Coronary artery (tissue), 2 donors: ENCODE measurements at places on chromosomes 3 and 15.

- no peak for DNase-seq
Observed at GRCh38 chr3:112730210-112730609, 89.3 kb upstream of the CCDC80 start.

DNA sequence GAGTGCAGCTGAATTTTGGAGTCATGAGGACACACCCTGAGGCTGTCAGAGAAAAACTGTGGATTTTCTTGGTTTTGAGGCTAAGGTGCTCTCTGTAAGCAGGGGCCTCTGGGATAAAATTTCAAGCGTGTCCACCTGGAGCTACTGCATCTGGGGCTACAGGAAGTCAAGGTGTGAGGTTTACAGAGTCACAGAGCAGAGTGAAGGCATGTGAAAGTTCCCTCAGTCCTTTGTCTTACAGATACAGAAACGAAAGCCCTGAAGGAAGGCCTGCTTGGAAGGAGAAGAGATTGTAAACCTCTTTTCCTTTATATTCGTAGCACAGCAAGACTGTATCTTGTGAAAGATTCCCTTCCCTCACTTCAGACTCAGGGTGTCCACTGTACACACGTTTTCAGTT is 138.6 kb downstream of the OPA1 start:
- no peak for DNase-seq

GRCh38 chr3:98855806-98856400 is 45.6 kb downstream of the DCBLD2 start:
- DNase-seq: no peak

GRCh38 chr3:30984855-30985749 is 90.6 kb upstream of the GADL1 start:
- no peak for DNase-seq

DNA sequence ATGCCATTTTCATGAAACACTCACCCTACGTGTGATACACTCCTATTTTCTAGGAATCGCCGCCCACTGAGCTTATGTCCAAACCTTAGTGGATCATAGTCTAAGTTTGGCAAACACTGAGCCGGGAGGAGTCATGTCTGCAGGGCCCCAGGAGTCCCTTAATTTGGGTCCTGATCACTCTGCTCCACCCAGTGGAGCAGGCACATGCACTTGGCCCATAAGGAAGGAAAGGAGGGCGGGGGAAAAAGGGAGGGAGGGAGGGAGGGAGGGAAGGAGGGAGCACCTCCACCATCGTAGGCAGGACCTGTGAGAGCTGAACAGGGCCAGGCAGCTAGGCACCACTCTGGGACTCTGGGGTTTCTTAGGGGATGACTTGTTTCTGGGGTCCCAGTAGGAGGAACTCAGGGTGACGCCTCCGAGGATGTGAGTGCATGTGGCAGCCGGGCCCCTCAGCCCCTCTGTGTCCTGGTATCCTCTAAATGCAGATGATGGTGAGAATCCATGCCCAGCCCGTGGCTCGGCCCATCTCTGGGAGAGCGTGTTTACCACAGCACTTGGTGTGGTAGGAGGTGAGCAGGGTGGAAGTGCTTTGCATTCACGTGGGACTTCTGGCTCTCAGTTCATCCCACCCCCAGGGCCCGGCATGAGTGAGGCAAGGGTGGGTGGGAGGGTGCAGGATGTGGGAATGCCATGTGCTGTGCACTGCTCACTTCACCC is 109.4 kb downstream of the KLF13 start:
- no peak for DNase-seq

- no peak for DNase-seq
Observed at GRCh38 chr15:63060699-63061098, 18.2 kb downstream of the TPM1 start.

- DNase-seq: no peak
Observed at GRCh38 chr3:97999994-98000393, 27.8 kb upstream of the RIOX2 start.

GRCh38 chr3:113054552-113054951 is 63.8 kb downstream of the GTPBP8 start:
- DNase-seq: no peak

- no peak for DNase-seq
Observed at GRCh38 chr3:186506857-186507256, 37.3 kb downstream of the CRYGS start.

- no peak for DNase-seq
Observed at GRCh38 chr3:43549626-43550290, 72.1 kb downstream of the ANO10 start.

GRCh38 chr3:125402639-125403038 is 27.5 kb upstream of the ZNF148 start:
- DNase-seq: no peak

GRCh38 chr15:35724626-35725025 is 178.7 kb upstream of the DPH6 start:
- no peak for DNase-seq

GRCh38 chr15:71348597-71348996 is 233.3 kb downstream of the THSD4 start:
- no peak for DNase-seq

DNA sequence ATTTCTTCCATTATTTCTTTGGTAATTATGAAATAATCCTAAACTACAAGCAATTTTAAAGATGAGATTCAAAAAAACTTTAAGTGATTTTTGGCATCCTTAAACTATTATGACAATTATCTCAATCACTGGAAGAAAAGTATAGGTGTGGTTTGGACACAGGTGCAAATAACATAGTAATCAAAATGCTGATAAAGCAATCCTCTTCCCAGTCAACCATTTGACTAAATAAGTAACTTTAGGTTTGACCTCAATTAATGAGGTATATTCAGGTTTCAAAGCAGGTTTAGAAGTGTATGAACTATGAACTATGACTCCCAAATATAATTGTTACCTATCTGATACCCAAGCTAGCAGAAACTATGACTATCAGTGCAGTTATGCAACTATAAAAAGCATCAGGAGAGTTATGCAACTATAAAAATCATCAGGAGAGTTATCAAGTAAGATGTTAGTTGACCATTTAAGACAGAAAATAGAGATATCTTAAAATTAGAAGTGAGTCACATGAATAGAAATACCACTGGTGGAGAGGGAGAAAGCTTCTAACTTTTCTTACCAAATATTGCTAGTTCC is 8.9 kb upstream of the CNTN3 start:
- DNase-seq: no peak

GRCh38 chr3:76954412-76954811 is 85.5 kb upstream of the ROBO2 start:
- no peak for DNase-seq

DNA sequence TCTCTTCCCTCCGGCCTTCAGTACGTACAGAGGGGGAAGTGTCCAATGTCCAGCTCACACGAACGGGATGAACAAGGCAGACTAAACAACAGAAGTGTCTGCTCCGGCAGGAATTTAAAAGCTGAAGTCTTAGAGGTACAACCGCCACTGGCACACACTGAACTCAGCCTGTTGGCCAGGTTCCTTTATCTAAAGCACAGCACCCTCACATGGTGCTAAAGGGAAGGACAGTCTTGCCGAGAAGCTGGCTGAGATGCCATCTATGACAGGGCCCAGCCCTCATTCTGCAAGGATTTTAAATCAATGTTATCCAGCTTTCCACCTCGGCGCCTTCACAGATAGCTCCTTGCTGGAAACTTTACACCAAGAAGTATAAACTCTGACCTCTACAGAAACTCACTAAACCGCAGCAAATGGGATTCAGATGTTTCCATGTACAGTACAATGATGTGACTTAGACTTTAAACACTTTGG is 2.8 kb downstream of the ADAMTS17 start:
- no peak for DNase-seq

GRCh38 chr3:172464306-172464705 is 16.1 kb upstream of the GHSR start:
- no peak for DNase-seq

GRCh38 chr3:127706312-127706711 is 33.6 kb downstream of the ABTB1 start:
- DNase-seq: peak; percentile 73

- DNase-seq: no peak
Observed at GRCh38 chr15:92788196-92788595, 111.9 kb upstream of the CHD2 start.

DNA sequence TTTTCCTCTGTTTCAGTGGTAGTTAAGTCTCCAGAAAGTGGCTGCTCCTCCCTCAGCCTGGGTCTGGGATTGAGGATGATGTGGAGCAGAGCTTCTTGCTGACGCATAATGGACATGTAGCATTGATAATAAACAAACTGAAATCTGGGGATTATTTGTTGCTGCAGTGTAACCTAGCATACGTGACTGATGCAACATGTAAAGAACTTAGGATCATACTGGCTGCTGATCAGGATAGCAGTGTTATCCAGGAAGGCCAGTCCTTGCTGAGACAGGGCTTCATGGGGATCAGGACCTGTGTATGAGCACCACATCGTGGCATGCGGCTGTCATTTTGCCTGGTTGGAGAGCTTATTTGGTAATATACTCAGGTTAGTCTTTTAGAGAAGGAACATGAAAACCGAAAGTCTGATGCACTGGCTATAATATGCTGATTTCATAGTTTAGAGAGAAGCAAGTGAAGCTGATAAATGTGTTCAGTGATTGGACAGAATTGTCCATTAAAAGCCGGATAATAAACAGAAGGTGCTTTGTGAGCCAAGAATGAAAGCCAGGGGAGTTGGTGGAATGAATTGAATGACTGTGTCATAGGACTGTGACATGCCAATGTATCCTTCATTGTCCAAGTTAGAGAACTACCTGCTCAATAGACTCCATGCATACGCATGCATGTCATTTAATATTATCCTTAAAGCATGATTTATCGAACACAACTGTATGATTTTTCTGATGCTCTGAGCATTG is 4.1 kb downstream of the MINAR1 start:
- DNase-seq: no peak

- DNase-seq: no peak
Observed at GRCh38 chr15:74624020-74624602, 8.5 kb downstream of the CLK3 start.

DNA sequence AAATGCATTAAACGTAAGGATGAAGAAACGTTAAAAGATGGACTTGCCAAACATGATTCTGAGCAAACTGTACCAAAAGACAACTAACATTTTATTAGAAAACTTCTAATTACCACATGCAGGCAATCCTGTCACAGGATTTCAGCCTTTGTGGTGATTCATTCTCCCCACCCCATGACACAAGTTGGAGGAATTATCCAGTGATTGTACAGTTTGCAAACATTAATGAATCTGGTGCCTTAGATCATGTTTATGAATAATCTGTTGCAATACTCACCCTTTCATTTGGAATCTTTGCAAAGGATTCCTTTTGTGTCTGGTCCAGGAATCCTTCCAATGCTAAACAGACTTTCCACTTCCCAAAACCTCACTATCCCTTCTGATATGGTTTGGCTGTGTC is 23.3 kb upstream of the ERC2 start:
- DNase-seq: no peak

- no peak for DNase-seq
Observed at GRCh38 chr3:72872183-72872582, 15.7 kb upstream of the GXYLT2 start.

- DNase-seq: no peak
Observed at GRCh38 chr3:150666167-150666566, 37.6 kb downstream of the ERICH6 start.

GRCh38 chr3:195129644-195130492 is 141.1 kb downstream of the XXYLT1 start:
- DNase-seq: no peak

- no peak for DNase-seq
Observed at GRCh38 chr3:71530903-71531530, 52.5 kb downstream of the FOXP1 start.

- no peak for DNase-seq
Observed at GRCh38 chr3:158847452-158847821, 45.6 kb downstream of the MFSD1 start.

- no peak for DNase-seq
Observed at GRCh38 chr3:65573548-65574116, 465.1 kb downstream of the MAGI1 start.

GRCh38 chr3:119352863-119353527 is 58.8 kb downstream of the ARHGAP31 start:
- no peak for DNase-seq

DNA sequence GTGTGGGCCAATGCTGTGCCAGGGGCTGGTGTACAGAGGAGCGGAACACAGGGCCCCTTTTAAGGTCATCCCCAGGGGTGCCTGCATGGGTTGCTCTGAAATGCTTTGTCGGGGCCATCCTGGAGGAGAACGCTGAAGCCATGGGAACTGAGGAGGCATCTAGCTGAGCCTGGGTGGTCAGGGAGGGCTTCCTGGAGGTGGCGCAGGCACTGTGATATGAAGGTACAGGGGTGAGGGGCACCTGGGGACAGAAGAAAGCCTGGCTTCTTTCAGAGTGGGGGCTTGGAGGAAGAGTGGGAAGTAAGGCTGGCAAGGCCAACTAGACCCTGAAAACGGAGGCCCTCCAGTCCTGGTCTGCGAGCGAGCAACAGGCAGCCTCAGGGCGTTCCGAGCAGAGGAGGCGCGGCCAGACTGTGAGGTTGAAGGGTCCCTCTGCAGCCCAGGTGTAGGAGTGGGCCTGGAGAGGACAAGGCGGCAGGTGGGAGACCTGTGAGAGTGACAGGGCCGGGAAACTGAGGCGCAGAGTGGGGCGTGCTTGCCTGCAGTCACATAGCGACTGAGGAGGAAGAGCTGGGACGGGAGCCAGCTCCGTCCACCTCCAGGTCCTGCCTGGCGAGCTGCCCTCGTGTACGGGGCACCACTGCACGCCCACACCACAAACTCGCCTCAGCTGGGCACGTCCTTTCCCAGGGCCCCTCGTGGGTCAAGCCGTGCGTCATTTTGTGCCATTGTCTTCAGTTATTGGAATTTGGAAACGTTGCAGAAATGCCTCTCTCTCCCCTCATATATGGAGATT is 4.1 kb downstream of the FBLN2 start:
- no peak for DNase-seq

GRCh38 chr3:155334914-155335723 is 41.6 kb upstream of the STRIT1 start:
- DNase-seq: no peak

DNA sequence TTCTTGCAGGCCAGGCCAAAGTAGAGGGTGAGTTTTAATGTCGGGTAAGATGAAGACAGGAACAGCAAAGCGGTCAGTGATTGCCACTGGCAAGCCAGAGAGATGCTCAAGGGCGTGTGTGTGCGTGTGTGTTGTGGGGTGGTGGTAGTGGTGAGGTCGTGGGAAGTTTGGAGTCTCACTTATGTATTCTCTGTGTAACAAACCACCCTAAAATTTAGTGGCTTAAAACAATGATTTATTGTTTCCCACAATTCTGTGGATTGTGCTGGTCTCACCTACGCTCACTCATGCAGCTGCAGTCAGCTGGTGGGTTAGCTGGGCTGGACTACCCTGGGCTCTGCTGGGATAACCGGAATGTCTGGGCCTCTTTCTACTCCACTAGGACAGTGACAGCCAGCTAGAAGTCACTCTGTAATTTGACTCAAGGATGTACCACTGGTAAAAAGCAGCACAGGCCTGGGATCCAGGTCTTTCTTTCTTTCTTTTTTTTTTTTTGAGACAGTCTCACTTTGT is 50.9 kb upstream of the BHLHE40 start:
- no peak for DNase-seq
